ENCODE measurements at places on chromosomes 13 and 19.

- peak; percentile 30 for DNase-seq
Measured at GRCh38 chr13:35720690-35721554, 244.4 kb upstream of the MAB21L1 start.

DNA sequence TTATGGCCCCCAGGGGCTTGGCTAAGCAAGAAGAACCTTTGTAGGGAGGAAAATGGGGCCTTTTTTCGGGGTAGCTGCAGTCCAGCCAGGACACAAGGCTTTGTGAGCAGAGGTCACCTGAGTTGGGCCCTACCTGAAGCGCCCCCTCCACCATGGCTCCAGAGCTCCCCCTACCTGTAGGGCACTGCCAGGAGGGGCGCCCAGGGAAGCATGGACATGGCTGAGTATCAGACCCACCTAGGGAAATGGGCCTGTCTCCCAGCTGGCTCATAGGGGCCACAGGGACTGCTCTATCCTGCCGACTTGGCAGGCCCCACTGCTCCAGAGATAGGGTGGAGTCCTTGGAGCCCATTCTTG, 9.0 kb upstream of the CEBPA start:
- DNase-seq = no peak

GRCh38 chr13:37306778-37307544, 201.5 kb upstream of the CSNK1A1L start:
- DNase-seq = no peak

- DNase-seq = no peak
Measured at GRCh38 chr13:105906746-105907145, 628.7 kb downstream of the EFNB2 start.

- DNase-seq = no peak
Measured at GRCh38 chr13:45178349-45179162, 22.3 kb downstream of the KCTD4 start.

Data from activated CD4-positive, alpha-beta T cell treated with anti-CD3 and anti-CD28 coated beads, Interleukin-2, amount 10 ng/mL, durations not matched to agents 7 days and 5 days (primary cell).